ENCODE measurements at places on chromosomes 16 and 17.

GRCh38 chr16:70738083-70738977, 52.5 kb upstream of the MTSS2 start:
- DNase-seq: peak; percentile 58

GRCh38 chr17:48139944-48140343, 32.4 kb downstream of the SNX11 start:
- DNase-seq: no peak

GRCh38 chr17:76265624-76266243, 586 bp downstream of the UBALD2 start:
- peak; percentile 79 for DNase-seq

- no peak for DNase-seq
Observed at GRCh38 chr16:27843800-27844199, 219.7 kb downstream of the GSG1L start.

DNA sequence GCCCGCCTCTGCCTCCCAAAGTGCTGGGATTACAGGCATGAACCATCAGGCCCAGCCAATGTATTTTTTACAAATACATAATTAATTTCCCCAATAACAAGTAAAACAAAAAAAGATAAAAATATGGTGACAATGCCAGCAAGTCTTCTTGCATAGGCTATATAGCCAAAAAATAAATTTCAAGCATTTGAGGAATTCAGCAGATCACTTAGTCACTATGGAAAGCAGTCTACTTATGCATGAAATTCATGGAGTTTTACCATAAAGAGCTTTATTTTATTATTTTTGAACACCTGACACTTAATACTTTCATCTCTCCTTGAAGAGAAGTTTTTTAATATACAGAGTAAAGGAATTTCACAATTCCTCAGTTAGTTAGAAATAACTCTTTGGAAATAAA, 56.4 kb downstream of the BRIP1 start:
- no peak for DNase-seq
